ENCODE measurements at places on chromosomes 13 and 19.

GRCh38 chr19:5261156-5261890, 79.3 kb downstream of the PTPRS start:
- DNase-seq = no peak

- peak; percentile 1 for DNase-seq
Measured at GRCh38 chr13:44557986-44558385, 18.1 kb downstream of the TSC22D1 start.

DNA sequence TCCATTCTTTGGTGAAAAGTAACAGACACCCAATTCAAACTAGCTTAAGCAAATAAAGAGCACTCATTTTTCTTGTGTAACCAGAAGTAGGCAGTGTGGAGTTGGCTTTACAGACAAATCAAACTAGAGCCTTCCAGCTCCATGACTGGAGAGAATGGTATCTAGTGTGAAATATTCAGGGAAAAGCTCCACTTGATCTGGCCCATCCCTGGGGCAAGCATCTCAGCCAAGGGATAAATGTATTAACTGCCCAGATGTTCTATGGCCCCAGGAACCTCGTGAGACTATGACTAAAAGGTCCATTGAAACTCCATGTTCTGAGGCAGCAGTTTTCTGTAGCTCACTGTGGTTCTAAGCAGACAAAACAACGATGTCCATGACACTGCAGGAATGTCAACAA, 49.9 kb downstream of the TBC1D4 start:
- peak; percentile 14 for DNase-seq

GRCh38 chr19:19510432-19510831, 4.9 kb downstream of the TSSK6 start:
- DNase-seq = no peak

DNA sequence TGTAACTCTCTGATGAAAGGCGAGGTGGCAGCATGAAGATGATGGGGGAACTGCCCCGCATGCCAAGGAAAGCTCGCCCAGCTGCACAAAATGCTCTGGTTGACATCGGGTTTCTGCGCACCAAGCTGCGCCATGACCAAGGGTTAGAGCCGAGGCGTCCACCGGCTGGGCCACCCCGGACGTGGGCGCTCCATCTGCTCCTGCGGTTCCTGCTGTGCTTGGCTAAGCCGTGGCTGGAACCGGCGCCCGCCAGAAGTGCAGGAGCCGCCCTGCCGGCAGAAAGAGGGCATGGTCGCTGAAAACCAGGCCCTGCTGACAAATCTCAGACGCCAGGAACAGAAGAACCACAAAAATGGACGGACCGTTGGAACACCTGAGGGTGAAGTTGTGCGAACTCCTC, 57.9 kb downstream of the ZNF100 start:
- no peak for DNase-seq

DNA sequence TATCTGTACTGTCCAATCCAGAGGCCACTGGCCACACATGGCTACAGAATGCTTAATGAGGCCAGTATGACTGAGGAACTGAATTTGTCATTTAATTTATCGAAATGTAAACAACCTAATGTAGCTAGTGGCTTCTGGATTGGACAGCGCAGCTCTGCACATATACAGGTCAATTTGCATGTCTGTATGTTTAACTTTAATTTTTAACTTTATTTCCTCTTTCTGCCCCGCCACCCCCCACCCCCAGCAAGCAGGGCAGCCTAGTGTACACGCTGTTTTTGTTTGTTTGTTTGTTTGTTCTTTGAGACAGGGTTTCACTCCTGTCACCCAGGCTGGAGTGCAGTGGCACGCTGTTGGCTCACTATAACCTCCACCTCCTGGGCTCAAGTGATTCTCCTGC, 15.5 kb downstream of the ZSWIM9 start:
- no peak for DNase-seq

- DNase-seq = no peak
Measured at GRCh38 chr19:3580156-3580934, 4.9 kb upstream of the GIPC3 start.

DNA sequence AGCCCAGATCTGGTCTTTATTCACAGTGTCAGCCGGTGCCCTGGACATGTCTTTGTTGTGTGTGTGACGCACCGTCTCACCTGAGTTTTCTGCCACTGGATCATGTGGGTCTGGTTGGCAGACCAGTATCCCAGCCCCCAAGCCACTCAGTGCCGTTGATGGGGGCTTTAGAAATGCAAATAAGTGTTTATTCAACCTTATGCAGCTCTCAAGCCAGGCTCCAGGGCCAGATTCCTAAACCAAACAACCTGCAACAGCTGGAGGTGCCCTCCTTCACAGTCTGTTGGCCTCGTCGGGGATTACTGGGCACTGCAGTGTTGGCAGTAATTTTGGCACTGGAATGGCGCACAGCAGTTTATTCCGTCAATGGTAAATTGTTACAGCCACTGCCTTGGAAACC, 21.6 kb downstream of the FAM124A start:
- DNase-seq = peak; percentile 51

GRCh38 chr13:108495646-108496361, 133.6 kb upstream of the MYO16 start:
- peak; percentile 28 for DNase-seq

- peak; percentile 95 for DNase-seq
Measured at GRCh38 chr19:48110350-48110966, at the start of gene PLA2G4C. TSS of gene PLA2G4C (minus strand) at chr19:48110817. CDS start at chr19:48106529, 4,288 bp downstream.

DNA sequence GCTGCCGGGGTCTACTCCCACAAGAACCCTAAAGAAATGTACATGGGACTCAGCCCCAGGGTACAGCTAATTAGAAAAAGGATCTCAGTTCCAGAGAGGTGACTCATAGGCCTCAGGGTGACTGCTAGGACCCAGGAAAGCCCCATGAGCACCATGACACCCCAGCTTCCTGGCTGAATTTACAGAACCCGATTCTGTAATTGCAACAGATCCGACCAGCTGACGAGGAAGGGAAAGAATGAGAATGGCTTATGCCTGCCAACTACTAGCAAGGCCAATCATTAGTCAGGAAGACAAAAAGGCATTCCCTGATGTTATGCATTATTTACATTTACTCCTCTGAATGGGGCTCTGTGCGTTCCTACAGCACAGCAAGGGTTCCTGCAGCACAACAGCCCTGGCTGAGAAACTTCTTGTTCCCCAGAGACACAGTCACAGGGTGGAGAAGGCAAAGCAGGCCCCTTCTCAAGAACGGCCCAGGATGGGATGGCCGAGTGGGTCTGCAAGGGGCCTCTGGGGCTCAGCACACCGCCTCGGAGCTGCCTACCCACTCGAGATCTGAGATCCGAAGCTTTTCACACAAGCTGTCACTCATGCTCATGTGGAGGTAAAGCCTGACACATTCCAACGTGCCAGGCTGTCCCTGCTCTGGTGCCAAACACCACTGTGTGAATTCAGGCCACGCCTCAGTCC, 27.2 kb downstream of the PBX4 start:
- peak; percentile 79 for DNase-seq

- no peak for DNase-seq
Measured at GRCh38 chr13:21020581-21020980, 40.8 kb downstream of the LATS2 start.

DNA sequence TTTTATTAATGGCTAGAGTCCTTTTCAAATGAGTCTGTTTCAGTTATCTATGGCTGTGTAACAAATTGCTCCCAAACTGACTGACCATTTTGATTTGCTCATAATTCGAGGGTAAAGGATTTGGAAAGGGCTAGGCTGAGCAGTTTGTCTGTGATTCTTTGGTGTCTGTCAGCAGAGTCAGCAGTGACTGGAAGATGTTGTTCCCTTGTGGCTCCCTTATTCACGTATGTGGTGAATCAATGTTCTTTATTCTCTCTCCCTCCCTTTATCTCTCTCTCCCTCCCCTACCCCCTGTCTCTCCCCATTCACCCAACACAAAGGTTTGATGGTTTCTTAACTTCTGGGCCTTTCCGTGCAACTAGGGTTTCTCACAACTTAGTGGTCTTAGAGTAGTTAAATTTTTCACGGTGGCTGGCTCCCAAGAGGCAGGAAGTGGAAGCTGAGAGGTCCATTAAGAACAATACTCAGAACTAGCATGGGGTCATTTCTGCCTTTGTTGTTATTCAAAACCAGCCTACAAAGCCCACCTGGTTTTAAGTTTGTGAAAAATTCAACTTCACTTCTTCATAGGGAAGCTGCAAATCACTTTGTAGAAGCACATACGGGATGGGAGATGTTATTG, 772.5 kb upstream of the SLITRK1 start:
- no peak for DNase-seq

Measured in NCI-H69 (cell line).